Karpas-422 (cell line): ENCODE measurements at places on chromosomes 13 and 19. TPM values are rescaled to one million over a fixed set of nuclear protein-coding genes. Genes with fewer than 3 reads are reported as not detected.

The KL gene
- total RNA-seq = not detected in 2 replicates

DNA sequence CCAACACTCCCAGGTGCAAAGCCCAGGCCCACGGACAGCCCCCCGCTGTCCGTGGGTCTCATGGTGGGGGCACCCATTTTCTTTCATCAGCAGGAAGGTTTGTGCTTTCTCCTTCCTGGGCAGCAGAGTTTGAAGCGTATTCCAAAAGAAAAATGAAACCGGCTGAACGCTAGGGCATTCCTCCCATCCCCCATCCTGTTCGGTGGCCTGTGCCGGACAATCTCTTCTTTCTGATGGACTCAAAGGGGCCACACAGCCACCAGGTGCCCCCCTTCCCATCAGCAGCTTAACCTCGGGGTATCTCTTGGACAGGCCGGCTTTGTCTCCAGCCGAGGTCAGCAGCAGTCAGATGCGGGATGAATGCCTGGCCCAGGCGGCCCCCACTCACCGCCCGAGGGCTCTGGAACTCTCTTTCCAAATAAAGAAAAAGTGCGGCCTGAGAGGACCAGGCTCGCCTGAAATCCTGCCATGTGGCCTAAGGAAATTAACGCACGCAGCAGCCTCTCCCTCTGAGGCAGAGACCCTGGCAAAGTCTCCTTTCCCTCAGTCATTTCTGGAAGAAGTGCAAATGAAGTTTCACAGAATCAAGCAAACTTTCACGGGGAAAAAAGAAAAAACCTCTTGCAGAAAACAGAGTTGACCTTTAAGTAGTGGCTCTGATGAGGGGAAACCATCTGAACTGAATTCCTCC, 67.8 kb downstream of the RASA3 start:
- H3K27me3 ChIP-seq = no peaks in the 10 kb centered on the region
- H3K27ac ChIP-seq = no peak overlapping the region
- peaks cover 24% of the 10 kb centered on the region for H3K4me1 ChIP-seq

GRCh38 chr19:37953171-37953917, 46.3 kb downstream of the SIPA1L3 start:
- H3K4me3 ChIP-seq = no peak overlapping the region
- no peak for DNase-seq
- H3K4me1 ChIP-seq = peaks cover 26% of the 10 kb centered on the region
- peaks cover 23% of the 10 kb centered on the region for H3K36me3 ChIP-seq
- peak overlapping the region; percentile 18; the same call in 1 of the 2 replicates for H3K27ac ChIP-seq

DNA sequence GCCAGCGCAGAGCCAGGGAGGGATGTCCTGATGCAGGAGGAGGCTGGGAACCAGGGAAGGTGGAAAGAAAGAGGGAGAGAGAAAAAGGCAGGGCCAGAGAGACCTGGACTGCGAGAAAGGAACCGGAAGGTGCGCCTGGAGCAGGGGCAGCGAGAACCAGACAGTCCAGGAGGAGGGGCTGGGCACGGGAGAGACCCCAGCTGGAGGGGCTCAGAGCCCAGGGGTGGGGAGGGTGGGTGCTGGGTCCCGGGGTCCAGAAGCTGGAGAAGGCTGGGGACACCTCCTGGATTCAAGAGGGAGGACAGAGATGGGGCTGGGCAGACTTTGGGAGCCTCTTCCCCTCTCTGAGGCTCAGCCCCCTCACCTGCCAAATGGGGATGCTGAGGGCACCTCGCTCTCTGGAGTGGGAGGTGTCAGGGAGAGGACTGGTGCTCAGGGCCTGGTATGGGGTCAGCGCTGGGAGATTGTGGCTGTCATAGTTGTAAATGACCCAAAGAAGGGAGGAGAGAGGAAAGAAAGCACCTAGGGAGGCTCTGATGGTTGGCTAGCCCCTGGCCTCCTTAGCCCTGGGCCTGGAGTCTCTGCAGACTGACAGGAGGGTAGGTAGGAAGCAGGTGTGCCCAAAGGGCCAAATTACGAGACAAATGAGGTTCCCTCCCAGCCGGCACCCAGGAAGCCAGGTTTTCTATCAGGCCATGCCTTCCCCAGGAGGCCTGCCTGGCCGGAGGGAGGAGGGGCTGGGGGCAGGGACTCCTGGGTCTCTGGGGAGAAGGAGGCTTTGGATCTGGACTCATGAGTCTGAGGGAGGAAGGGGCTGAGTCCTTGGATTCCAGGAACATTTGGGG, 1.3 kb upstream of the SPACA6 start:
- no peaks in the 10 kb centered on the region for H3K27me3 ChIP-seq
- H3K27ac ChIP-seq = no peak overlapping the region
- peaks cover 19% of the 10 kb centered on the region for H3K4me1 ChIP-seq

DNA sequence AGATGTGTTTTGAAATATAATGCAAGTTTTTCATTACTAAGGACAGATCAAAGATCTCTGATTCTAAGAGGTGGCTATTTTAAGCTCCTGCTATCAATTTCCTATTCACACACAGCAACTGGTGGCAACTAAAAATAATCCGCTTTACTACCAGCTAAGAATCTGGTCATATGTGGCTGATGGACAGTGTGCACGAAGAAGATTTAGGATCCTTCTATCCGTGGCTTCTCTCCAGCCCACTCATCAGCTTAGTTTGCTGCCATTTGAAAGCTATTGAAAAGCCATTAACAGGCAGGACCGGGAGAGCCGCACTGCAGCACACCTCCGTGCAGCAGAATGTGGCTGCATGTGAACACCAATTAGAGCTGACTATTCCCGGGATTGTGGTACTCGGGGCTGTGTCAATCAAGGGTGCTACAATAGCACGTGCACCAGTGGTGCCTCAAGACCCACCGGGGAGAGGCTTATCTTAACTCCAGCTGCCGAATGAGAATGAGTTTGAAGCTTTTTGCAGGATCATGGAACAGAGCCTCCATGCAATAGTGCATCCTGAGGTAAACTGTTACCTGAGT, at the start of gene MYO16:
TSS of gene MYO16 (plus strand) at position 431 of the 572 bp plus-strand sequence. CDS start 234 bp downstream, outside the sequence.
- H3K36me3 ChIP-seq = no peaks in the 10 kb centered on the region
- no peak within 1 kb of the TSS for H3K4me3 ChIP-seq
- no peak for DNase-seq
- H3K27ac ChIP-seq = no peak within 1 kb of the TSS
- H3K4me1 ChIP-seq = no peaks in the 10 kb centered on the region

GRCh38 chr13:35593651-35594050, 117.2 kb upstream of the MAB21L1 start:
- no peaks in the 10 kb centered on the region for H3K36me3 ChIP-seq
- H3K4me1 ChIP-seq = no peaks in the 10 kb centered on the region
- H3K4me3 ChIP-seq = no peak overlapping the region
- no peak for DNase-seq
- no peak overlapping the region for H3K27ac ChIP-seq
- no peaks in the 10 kb centered on the region for H3K27me3 ChIP-seq

DNA sequence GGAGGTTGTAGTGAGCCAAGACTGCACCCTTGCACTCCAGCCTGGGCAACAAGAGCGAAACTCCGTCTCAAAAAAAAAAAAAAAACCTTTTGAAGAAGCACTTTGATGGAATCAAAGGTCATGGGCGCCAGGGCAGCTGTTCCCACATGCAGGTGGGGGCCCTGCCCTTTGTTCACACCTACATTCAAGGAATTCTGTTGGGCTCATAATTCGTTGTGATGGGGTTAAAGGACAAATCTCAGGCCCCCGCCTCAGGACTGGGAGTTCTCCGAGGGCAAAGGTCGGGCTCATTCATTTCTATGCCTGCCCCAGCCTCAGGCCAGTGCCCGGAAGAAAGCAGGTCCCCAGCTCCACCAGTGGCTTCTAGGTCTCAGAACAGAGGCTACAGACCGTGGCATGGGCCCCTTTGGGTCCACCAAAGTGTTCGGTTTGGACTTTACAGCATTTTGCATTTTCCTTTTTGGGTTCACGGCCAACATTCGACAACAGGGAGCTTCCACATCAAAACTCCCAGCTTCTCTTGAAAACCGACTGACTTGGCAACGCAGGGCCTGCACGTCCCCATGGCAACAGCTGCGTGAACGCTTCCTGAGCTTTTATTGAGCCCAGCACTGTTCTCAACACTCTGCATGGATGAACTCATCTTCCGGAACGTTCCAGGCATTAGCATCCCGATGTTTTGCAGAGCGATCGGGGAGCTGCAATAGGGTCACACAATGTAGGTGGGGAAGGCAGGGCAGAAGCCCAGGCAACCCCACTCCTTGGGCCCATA, 10.1 kb upstream of the GTF2F1 start:
- H3K27me3 ChIP-seq = no peaks in the 10 kb centered on the region
- peak; percentile 9 for DNase-seq

The AMH gene
- 1.9 and 7.2 TPM in 2 replicates for total RNA-seq

GRCh38 chr13:26618726-26619125, 61.2 kb downstream of the WASF3 start:
- H3K27ac ChIP-seq = no peak overlapping the region
- H3K27me3 ChIP-seq = no peaks in the 10 kb centered on the region
- no peak for DNase-seq

The MBD3L4 gene
- total RNA-seq = not detected in 2 replicates

The TEX101 gene
- not detected in 2 replicates for total RNA-seq

DNA sequence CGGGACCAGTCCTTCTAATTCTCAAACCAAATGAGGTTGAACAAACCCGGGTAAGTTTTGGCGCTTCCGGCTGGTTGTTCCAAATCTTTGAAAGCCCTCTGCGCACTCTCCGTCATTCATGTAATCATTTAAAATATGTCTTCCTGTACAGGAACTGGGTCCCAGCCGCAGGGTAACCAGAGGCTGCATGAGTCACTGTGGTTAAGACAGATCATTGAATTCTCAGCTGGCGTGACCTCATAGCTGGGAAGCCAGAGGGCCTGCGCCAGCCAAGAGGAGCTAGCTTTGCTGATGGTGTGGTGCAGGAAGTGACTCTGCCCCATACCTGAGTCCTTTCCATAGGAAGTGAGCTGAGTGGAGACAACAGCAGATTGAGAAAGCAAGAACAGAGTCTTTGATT, 135.2 kb downstream of the TSHZ3 start:
- no peak for DNase-seq
- no peaks in the 10 kb centered on the region for H3K4me1 ChIP-seq
- H3K27ac ChIP-seq = no peak overlapping the region
- H3K36me3 ChIP-seq = no peaks in the 10 kb centered on the region
- no peaks in the 10 kb centered on the region for H3K27me3 ChIP-seq

- no peak overlapping the region for H3K27ac ChIP-seq
- H3K4me1 ChIP-seq = no peaks in the 10 kb centered on the region
- H3K27me3 ChIP-seq = no peaks in the 10 kb centered on the region
- H3K36me3 ChIP-seq = no peaks in the 10 kb centered on the region
- DNase-seq = no peak
Observed at GRCh38 chr13:94414708-94415107, 64.8 kb downstream of the DCT start.

The ZNF274 gene
- 14.1 and 27.9 TPM in 2 replicates for total RNA-seq

GRCh38 chr13:99439048-99439447, 62.2 kb upstream of the TM9SF2 start:
- peaks cover 46% of the 10 kb centered on the region for H3K4me1 ChIP-seq
- H3K36me3 ChIP-seq = no peaks in the 10 kb centered on the region
- no peak for DNase-seq

DNA sequence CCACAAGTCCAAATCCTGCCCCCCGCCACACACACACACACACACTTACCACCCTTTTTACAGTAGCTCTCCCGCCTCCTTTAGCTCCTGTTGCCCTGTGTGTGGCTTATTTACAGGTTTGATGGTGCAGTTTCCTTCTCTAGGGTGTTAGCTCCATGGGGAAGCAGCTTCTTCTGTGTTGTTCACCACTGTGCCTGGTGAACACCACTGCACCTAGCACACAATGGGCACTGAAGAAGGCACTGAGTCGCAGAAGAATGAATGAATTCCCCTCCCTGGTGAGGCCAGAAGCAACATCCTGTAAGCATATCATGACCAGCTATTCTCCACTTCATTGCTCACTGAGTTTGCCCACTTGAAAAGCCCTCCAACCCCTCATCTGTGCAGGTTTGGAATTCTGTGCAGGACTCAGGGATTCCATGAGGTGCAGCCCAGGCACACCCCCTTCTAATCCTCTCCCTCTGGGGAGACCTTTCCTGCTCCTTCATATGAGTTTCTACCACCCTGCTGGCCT, 3.0 kb upstream of the RAB20 start:
- peaks cover 19% of the 10 kb centered on the region for H3K4me1 ChIP-seq
- H3K27me3 ChIP-seq = no peaks in the 10 kb centered on the region
- DNase-seq = no peak
- H3K36me3 ChIP-seq = no peaks in the 10 kb centered on the region
- H3K4me3 ChIP-seq = no peak overlapping the region

DNA sequence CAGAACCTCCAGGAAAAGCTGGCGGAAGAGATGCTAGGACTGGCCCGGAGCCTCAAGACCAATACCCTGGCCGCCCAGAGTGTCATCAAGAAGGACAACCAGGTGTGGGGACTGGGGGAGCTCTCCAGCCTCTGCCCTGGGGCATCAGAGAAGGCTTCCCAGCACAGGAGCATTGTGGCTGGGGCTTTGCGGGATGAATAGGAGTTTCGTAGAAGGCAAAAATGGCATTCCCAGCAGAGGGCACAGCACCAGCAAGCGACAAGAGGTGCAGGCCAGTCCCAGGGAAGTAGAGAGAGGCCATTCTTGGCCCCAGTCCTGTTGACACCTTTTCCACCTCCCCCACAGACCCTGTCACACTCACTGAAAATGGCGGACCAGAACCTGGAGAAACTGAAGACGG, 4.1 kb downstream of the USE1 start:
- no peak for DNase-seq
- no peak overlapping the region for H3K27ac ChIP-seq
- no peak overlapping the region for H3K4me3 ChIP-seq
- H3K36me3 ChIP-seq = peaks cover 24% of the 10 kb centered on the region

GRCh38 chr19:53537521-53538377, at the start of gene ZNF331:
ZNF331 (plus strand) TSS chr19:53538145; CDS start chr19:53569377, 31,232 bp downstream.
- H3K27me3 ChIP-seq = no peaks in the 10 kb centered on the region
- H3K4me1 ChIP-seq = peaks cover 15% of the 10 kb centered on the region
- H3K36me3 ChIP-seq = peaks cover 7% of the 10 kb centered on the region; the same call in 1 of the 2 replicates
- H3K27ac ChIP-seq = no peak within 1 kb of the TSS; the same call in 1 of the 2 replicates

DNA sequence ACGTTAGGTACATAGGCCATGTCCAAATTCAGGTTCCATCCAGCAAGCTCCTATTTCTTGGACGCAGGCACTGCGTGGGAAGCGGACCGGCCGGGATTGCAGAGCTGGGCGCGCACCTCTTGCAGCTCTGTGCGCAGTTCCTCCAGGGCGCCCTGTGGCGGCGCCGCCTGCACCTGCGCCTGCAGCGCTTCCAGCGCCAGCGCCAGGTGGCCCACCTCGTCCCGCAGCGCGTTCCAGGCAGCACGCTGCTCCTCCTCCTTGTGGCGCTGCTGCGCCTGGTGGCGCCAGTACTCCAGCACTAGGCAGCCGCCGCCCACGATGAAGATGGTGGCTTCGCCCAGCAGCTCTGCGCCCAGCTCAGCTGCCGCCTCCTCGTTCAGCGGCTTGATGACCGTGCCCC, 31.1 kb downstream of the OPA3 start:
- DNase-seq = no peak
- no peaks in the 10 kb centered on the region for H3K27me3 ChIP-seq
- H3K36me3 ChIP-seq = no peaks in the 10 kb centered on the region
- H3K27ac ChIP-seq = no peak overlapping the region

GRCh38 chr13:89267734-89268133, 1596.6 kb downstream of the SLITRK5 start:
- H3K27me3 ChIP-seq = no peaks in the 10 kb centered on the region
- H3K4me1 ChIP-seq = peaks cover 7% of the 10 kb centered on the region; the same call in 1 of the 2 replicates
- no peaks in the 10 kb centered on the region for H3K36me3 ChIP-seq
- H3K27ac ChIP-seq = no peak overlapping the region
- DNase-seq = no peak

The HNRNPUL1 gene
- 99.4 and 144 TPM in 2 replicates for total RNA-seq

The GPC6 gene
- total RNA-seq = not detected in 2 replicates
